ENCODE measurements at places on chromosomes 16 and 17.

DNA sequence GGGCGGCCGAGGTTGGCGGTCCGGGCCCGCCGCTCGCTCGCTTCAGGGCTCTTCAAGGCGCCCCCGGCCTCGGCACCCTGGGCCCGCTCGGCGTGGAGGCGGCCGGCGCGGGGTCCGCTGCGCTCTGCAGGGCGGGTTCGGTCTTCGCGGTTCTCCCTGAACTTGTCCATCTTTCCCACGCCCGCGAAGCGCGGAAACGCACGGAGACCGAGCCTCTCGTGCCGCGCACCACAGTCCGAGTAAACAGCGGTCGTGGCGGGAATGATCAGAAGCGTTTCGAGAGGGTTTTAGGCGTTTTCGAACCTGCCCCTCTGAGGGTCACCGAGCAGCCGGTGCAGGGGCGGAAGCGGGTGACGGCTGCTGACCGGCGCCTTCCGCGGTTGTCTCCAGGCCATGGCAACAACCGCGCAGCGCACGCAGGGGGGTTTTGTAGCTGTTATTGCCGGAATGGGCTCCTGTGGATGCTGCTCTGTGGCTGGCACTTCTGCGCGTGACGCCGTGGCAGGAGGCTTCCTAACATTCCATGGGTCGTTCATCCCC lies 414 bp downstream of the NARF start:
- DNase-seq: peak; percentile 56

GRCh38 chr16:54200161-54200534 lies 86.4 kb downstream of the IRX3 start:
- no peak for DNase-seq

GRCh38 chr17:34825884-34826283 lies 135.4 kb downstream of the CCT6B start:
- DNase-seq: no peak

DNA sequence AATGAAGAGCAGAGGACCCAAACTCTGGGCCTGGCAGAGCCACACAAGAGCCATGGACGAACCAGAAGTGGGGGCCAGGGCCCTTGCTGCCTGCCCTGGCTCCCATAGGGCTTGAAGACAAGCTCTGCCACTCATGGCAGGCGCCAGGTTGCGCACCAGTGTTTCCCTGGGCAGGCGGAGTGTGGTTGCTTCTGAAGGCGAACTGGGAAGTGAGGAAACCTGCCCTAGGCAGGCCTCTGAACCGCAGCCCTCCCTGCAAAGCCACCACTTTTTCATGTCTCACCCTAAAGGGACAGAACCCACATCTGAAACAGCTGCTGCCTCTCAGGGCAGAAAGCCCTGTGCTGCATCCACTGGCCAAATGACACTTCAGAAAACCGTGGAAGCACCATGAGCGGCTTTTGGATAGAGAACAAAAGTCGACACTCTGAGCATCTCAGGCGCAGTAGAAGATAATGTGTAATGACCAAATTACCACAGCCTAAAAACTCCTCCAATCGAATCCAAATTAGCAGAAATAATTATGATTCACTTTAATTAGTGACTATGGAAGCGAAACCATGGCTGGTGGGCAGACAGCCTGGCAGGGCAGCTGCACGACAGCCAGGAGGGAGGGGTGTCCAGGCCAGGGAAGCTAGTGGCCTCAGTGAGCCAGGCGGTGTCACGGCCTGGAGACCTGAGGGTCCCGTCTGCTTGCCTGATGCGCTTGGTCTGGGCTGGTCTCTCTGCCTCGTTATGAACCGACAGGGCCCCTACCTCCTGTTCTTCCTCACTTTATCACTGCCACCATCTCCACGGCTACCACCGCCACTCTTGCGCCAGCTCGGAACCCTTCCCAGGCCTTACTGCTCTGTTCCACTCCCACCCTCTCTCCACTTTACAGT lies 59.1 kb downstream of the PRMT7 start:
- DNase-seq: no peak

DNA sequence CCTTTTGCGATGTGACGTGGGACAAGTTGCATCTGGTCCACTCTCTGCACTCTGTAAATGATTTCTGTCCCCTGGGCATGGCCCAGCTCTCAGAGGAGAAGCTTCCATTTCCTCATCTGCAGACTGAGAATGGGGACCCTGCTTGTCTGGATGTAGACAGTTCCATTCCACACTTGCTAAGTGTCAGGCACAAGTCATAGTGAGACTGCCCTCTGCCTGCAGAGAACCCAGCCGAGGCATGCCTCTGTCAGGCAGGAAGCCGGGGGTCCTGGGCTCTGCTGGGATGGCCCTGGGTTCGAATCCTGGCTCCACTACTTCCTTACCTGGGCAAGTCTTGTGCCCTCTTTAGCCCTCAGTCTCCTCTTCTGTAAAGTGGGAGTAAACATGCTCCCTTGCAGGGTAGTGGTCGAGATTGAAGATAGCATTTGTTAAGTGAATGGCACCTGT lies 4.1 kb downstream of the MAP2K3 start:
- DNase-seq: peak; percentile 32

GRCh38 chr17:76138234-76138895 lies 2.7 kb downstream of the FOXJ1 start:
- DNase-seq: no peak

- no peak for DNase-seq
Measured at GRCh38 chr16:57148481-57148880, 37.4 kb downstream of the PSME3IP1 start.

- DNase-seq: peak; percentile 9
Measured at GRCh38 chr16:24255456-24256371, at the start of gene CACNG3. TSS of gene CACNG3 (plus strand) at chr16:24256335. CDS start at chr16:24256755, 420 bp downstream.

DNA sequence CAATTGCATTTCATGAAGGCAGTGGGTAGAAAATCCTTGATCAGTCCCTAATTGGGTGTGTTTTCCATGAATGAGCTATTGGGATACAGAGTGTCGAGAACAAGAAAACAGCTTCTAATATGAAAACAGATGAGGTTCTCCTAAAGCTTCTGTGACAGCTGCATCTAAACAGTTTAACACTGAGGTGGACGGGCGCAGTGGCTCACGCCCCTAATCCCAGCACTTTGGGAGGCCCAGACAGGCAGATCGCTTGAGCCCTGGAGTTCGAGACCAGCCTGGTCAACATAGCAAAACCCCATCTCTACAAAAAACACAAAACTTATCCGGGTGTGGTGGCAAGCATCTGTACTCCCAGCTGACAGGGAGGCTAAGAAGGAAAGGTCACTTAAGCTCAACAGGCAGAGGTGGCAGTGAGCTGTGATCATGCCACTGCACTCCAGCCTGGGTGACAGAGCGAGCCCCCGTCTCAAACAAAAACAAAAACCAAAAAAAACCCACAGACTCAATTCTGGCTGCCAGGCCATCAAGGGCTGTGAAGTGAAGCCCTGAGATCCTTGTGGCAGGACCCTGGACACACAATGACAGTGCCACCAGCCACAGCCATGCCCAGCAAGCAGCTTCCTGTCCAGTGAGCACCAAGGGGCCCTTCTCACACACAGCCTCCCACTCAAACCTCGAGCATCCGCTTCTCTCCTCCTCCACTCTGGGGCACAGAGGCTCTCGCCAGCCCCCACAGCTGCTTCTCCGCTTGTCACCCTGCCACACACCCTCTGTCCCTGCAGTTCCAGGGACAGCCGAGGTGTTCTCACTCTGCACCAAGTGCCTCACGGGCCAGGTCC lies 44.0 kb downstream of the ANKRD11 start:
- no peak for DNase-seq

DNA sequence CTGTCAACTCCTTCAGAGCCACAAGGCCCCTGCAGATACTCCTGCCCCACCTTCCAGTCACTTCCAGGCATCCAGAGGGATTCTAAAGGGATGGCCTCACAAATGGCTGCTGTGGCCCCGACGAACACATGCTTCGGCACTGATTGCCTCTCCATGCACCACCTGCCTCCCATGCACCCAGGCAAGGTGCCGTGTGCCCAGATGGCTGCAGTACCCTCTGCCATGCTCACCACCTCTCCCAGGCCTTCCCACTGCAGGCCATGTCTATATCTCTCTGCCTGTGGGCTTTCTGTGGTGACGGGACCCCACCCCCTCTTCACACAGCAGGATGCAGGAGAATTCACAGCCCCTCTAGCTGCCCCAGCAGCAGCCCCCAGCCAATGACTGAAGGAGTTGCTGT lies 27.9 kb upstream of the LYRM9 start:
- DNase-seq: no peak

GRCh38 chr16:89549007-89549700 lies 11.3 kb upstream of the RPL13 start:
- DNase-seq: no peak

- DNase-seq: peak; percentile 79
Measured at GRCh38 chr17:46942441-46943217, 19.7 kb downstream of the GOSR2 start.

DNA sequence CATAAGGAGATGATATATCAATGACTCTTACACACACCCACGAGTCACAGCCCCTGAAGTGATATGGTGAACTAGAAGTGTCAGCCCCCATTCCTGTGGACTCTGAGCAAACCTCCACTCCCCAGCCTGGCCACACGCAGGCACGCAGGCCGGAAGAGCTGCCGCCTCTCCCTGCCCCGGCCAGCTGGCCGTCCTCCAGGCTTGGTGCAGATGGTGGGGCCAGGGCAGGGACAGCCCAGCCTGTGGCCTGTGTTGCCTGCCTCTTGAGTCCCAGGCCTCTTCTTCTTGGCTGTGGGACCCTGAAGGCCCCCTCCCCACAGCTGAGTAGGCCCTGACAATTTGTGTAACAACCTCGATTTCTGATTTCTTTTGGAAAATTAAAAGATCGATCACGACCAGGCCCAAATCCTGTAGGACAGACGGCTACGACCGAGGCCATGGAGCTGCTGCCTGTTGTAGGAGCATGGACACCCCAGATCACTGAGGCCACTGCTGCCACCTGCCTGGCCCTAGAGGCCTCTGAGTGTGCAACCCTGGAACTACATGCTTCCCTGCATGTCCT lies 10.0 kb upstream of the MPRIP start:
- peak; percentile 95 for DNase-seq

DNA sequence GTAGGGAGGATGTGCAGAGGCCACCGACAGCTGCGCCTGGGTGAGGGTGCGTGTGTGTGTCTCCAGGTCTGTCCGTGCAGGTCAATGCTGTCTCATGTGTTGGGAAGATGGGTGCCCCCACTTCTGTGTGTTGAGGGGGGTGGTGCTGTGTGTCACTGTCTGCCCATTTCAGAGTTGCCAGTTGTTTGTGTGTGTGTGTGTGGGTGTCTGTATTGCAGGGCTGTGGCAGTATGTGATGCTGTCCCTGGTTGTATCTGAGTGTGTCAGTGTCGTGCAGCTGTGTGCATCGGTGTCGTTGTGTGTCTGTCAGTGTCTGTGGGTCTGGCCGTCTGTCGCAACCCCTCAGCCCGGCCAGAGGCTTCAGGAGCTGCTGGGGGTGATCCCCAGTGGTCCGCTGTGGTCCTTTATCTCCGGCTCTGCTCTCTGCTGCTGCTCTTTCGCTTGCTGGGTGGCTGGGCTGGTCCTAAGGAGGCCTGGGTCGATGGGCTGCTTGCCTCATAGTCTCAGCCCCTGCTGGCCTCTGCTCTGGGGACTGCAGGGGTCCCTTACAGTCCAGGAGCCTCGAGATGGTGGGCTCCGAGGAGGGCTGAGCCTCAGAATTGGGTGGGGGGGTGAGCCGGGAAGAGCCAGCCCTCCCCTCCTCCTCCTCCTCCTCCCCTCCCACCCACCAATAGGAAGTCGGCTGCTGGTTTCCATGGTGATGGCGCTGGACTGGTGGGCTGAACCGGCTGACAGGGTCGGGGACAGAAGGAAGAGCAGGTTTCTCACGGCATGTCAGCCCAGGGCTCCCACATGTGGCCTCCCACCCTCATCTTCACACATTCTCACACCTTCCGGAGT lies at the start of gene TSPOAP1:
Gene TSPOAP1 (minus strand): TSS at position 601 of the 840 bp plus-strand sequence. CDS start 875 bp downstream, outside the sequence.
- peak; percentile 15 for DNase-seq

GRCh38 chr16:16015849-16016248 lies 66.4 kb downstream of the ABCC1 start:
- no peak for DNase-seq

DNA sequence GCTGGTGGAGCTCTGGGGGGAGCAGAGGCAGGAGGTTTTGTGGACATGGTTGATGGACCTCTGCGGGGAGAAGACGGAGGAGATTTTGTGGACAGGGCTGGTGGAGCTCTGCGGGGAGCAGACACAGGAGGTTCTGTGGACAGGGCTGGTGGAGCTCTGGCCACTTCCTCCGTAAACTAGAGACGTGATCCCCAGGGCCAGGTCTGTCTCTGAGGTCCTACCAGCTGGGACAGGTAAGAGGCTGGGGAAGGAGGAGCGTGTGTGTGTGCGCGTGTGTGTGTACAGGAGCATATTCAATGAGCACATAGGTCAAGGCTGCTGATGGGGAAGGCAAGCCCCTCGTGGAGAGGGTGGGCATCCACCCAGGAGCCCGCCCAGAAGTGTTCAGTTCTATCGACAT lies 20.6 kb downstream of the RPH3AL start:
- no peak for DNase-seq

DNA sequence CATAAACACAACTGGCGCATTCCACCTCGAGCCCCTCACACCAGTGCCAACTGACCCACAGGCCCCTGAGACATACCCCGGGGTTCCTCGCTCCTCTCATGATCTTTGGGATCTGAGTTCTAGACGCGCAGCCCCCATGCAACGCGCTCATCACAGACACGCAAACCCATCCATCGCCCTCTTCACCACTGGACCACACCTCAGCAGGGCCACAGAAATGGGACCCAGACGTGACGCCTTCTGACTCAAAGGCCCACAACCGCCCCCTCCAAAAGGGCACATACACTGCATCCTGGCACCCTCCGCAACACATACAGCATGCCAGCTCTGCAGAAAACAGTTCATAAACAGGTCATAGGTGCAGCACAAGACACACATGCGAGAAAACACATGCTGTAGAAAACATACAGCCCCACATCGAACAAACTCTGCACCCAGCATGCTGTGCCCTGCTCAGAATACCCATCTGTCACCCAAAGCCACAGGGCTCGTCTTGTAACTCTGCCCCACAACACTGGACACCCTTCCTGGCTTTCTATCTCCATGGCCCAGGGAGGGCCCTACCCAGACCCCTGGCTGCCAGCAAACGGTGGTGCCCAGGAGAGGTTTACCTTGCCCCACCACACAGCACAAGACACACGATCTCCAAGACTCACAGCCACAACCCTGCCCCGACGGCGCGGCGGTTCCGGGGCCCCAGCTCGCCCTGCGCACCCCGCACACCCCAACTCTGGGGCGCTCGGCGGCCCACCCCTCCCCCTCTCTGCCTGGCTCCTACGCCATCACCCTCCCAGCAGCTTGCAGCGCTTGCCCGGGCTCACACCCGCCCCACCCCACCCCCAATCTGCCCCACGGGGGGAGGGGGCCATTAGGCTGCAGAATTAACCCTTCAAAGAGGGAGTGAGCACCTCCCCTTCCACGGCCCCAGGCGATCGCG lies 887 bp downstream of the ZBTB4 start:
- DNase-seq: peak; percentile 62

- peak; percentile 40 for DNase-seq
Measured at GRCh38 chr16:65142276-65142675, 20.4 kb upstream of the CDH11 start.

DNA sequence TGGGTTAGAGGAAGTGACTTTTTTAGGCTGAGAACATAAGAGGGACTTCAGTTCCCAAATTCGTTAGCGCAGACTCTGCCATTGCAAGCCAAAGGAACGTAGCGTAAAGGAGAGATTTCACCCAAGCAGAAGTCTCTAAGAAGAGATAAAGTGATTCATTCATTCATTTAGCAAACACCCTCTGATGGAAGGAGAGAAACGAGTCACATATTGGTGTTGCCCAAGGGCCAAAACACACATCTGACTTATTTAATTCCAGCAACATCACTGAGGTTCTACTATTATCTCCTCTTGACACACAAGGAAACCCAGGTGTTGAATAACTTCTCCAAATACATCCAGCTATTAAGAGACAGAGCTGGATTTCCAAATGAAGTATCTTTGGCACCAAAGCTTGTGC lies 85.7 kb upstream of the CACNG3 start:
- DNase-seq: no peak

- DNase-seq: no peak
Measured at GRCh38 chr16:65619606-65620005, 497.7 kb upstream of the CDH11 start.

GRCh38 chr16:55017321-55017720 lies 86.7 kb downstream of the IRX5 start:
- no peak for DNase-seq
